ENCODE measurements at places on chromosomes 1 and 21. TPM values are rescaled to one million over a fixed set of nuclear protein-coding genes. Genes with fewer than 3 reads are reported as not detected.

AGMAT gene
- 15.9 TPM for total RNA-seq

MMP23B gene
- total RNA-seq: 3.4 TPM

YIPF1 gene
- total RNA-seq: 17.1 TPM

AADACL3 gene
- not detected for total RNA-seq

NUF2 gene
- total RNA-seq: 43.2 TPM

All from activated naive CD4-positive, alpha-beta T cell treated with anti-CD3 and anti-CD28 coated beads, Interleukin-2, amount 10 ng/mL, durations not matched to agents 5 hours and 36 hours (primary cell).